ENCODE measurements at places on chromosomes 5 and 9.

DNA sequence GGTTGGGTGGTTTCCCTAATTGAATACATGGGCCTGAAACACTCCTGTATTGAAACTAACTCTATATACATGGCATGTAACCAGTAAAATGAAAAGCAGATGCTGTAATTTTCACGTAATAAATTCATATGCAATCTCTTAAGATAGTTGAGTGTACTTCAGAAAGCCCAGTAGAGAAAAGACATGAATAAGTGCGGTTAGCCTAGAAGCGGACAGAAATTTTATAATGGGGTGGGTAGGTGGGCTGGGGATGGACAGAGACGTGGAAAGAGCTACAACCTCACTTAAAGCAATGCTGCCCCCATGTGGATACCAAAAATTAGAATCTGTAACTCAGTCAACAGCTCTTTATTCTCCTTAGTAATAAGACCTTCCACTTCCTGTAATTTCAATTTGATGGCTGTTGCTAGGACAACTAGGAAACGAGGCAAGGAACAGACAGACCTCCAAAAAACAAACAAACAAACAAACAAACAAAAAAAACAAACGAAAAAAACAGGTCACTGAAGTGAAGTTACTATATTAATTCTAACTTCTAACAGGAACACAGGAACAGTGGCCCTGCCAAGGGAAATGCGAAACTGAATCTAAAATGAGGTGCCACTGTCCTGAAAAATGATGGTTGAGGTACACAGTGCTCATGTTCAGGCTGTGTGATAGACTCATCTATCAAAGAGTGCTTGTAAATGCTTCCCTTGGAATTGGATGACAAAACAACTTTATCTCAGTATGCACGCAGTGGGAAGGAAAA, 103.4 kb upstream of the GNA14 start:
- DNase-seq, result peak; percentile 28

DNA sequence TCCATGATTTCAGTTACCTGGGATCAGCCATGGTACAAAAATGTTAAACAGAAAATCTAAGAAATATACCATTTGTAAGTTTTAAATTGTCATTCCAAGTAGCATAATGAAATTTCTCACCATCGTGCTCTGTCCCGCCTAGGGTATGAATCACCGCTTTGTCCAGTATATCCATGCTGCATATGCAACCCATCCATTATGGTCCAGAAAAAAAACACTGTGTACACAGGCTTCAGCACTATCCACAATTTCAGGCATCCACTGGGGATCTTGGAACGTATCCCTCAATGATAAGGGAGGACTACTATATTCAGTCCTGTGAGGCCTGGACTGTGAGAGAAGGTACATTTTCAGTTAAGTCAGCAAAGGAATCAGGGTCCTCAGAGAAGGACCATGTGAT, 37.6 kb upstream of the HNRNPA0 start:
- no peak for DNase-seq

DNA sequence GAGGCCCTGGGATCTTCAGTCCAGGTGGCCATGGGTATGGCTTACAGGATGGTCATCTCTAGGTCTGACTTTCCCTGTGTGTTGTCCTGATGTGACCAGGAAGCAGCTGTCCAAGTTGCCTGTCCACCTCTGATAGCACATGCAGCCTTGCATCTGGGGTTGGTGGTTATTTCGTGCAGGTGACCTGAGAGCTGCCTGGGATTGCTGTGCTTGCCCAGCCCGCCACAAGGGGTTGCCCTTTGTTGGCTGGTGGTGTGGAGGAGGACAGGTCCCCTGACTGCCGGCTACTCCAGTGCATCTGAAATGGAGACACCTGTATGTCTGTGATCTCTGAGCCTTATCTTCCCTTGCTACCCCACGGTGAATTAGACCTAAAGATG, 212.6 kb downstream of the ARHGAP26 start:
- DNase-seq, result no peak

- no peak for DNase-seq
Observed at GRCh38 chr9:134348404-134349155, 22.3 kb downstream of the RXRA start.

GRCh38 chr5:173383711-173384110, 55.5 kb upstream of the STC2 start:
- no peak for DNase-seq

DNA sequence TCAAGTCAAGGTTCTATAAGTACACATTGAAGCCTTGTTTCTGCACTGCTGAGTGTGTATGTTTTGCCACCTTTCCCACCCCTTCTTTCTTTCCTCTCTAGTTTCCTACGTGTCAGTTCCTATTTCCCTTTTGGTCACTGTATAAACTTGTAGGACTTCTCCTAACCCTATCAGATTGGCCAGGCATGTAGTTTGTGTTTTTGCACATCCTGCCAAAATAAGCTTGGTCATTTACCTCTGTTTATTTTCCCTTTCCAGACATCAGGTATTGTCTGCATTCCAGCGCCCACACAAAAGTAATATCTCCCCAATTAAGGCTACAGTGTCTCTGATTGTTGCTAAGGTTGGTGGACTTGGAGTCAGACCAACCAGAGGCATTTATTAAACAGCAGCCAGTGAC, 252.9 kb upstream of the MPDZ start:
- DNase-seq, result no peak

GRCh38 chr9:122954253-122954691, 13.5 kb downstream of the RABGAP1 start:
- no peak for DNase-seq

DNA sequence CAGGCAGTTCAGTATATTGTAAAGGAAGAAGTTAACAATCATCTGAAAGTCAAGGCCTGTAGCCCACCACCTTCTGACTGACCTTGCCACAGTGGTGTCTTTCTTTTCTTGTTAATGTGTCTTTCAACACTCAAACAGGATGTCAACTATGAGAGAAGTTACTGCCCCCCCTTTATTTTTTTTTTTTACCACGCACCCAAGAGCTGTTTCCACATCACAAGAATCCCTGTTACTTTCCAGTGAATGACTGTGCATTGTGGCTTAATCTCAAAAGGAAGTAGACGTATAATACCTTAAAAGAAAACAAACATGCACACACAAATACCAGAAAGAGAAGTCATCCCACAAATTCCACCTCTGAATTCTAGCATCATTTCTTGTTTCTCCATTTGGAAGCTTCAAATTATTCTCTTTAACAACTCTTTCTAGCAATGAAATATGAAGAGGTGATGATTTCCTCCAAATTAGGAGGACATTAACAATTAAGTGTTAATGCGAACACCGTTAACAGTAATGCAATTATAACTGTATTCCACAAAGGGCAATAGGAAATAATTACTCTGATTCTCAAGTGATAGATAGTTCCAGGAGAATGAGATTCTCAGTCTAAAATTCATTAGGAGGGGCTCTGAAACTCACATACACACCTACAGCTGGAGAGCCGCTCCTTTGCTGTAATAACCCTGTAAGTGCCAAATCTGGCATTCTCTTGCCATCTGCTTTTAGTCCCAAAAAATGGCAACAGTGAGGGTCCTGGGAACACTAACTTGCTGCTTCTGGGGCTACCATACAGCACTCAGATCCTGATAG, 201.0 kb downstream of the EFNA5 start:
- DNase-seq, result no peak

DNA sequence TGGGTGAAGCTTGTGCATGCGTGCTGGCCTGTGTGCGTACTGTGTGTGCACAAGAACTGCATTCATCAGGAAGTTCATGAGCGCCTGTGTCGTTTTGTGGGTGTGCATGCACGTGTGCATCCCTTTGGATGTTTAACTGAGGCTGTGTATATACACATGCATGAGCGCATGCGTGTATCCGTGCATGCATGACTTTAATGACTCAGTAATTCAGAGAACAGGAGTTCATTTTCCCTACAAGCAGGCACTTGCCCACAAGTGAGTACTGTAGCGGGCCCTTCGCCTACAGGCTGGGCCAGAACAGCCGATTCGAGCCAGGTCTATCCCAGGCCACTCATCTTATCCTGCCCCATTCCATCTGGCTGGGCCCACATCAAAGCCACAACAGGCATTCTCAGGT, 29.8 kb downstream of the CORO2A start:
- no peak for DNase-seq

GRCh38 chr9:126372716-126373115, 46.1 kb downstream of the MVB12B start:
- DNase-seq, result no peak

DNA sequence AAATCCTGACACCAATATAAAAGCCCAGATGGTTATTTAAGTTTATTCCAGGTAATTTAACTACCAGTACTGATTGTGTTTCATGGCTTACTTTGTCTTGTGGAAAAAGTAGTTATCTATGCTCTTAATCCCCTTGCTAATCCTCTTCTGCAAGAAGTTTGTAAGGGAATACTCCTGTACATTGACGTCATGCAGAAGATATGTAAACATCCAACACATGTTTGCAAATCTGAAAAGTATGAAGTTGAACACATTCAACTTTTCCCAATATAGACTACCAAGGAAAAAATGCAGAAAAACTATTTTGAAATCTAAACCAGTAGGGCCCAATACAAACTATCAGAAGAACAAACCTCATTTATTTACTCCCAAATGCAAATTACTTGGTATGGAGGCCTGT, 56.3 kb upstream of the ELL2 start:
- no peak for DNase-seq
